ENCODE measurements at places on chromosomes 7 and 10.
A peak's percentile ranks its signal among the peaks of the same experiment; 100 is the strongest.

DNA sequence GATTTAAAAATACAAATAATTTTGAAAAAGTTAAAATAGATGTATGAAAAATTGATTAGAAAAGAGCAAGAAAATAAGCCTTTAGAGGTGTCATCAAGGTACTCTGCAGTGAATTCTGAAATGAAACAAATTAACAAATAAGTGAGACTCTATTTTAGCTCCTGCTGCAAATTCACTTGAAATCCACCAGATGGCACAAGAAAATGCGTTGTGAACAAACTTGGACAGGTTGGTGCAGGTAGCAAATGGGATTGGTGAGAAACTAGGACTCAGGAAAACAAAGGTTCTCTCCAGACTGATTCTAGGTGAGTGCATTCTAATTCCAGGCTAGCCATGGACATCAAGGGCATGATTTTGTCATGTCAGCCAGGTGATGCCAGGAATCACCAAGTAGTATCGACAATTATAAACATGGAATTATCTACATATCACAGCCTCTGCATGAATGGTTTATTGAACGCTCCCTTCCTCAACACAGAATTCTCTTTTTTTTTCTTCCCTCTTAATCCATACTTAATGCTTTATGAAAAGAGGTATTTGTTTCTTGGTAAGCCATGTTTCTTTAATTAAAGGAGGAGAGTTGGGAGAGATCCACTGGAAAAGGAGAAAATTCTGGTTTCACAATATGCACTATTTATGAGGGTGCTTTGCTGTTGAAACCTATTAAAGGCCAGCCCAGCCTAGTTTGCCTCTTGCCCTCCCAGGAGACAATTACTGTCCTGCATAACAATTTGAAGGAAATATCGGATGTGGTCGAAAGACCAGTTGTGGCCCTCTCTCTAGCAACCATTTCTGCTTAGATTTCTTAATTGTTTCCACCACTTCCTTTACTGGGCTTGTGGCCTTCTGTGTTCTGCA is 118.1 kb downstream of the ZNF365 start:
- no peak for DNase-seq

- no peak for DNase-seq
Measured at GRCh38 chr10:97007417-97007816, 175.3 kb downstream of the LCOR start.

GRCh38 chr10:24162206-24162985 is 46.5 kb upstream of the KIAA1217 start:
- DNase-seq = no peak

DNA sequence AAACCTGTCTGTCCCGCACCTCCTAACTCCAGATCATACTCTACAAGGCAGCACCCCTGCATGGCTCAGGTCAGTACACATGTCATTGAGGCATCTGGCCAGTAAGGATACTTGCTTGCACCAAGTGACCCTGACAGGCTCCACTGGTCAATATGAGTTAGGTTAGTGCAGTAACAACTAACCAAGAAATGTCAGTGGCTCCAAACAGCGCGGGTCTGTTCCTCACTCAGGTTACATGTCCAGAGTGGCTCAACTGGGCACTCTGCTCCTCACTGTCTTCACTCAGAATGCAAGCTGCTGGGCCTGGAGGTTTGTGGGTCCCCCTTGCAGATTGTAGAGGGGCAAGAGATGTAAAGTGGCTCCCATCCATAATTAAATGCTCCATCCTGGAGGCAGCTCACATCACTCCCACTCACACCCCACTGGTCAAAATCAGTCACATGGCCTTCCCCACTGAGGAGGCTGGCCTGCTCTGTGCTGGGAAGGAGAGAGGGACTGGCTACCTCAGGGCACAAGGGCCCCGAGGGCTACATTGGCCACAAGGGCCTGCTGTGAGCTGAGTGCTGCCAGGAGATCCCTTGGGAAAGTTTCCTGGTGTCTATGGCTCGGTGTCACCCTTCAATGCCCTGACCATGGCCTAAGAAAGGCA is 109.1 kb upstream of the GDF10 start:
- DNase-seq = no peak

DNA sequence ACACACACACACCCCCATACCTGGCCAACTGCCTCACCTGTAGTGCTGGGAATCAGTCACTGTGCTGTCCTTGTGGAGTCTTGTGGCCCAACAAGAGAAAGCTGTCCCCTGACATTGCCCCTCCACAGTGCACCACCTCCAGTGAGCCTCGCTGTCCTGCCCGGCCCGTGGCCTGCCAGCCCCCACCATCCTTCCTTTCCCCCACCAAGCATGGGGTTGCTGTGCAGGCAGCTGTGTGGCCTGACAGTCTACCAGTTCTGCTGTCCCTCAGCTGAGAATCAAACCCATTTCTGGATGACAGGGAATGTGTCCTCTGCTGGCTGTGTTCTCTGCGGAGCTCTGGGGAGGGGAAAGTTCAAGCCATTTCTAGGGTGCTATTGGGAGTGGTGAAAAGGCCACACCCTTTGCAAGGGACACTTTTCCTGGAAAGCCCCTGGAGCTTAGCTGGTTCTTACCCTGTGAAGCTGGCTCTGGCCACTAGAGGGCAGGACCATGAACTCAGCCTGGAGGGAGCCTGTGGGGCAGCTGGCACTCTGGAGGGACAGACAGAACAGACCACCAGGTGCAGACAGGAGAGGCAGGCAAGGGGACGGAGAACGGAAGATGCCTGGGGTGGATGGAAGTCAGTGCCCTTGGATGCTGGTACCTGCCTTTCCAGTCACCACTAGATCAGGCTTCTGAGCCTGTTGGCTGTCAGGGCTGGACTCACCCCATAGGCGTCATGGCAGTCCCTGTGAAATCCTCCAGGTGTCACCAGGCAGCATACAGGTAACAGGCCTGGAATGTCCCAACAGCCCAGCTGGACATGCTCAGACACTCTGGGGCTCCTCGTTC is 10.5 kb upstream of the MTPAP start:
- DNase-seq = peak; percentile 85

GRCh38 chr7:120856198-120856597 is 1.7 kb downstream of the TSPAN12 start:
- no peak for DNase-seq

- DNase-seq = no peak
Measured at GRCh38 chr10:110577056-110577455, 9.6 kb downstream of the SMC3 start.

GRCh38 chr7:43933902-43934560 is 7.8 kb downstream of the UBE2D4 start:
- DNase-seq = no peak

GRCh38 chr7:139583826-139584553 is 60.5 kb downstream of the CLEC2L start:
- DNase-seq = no peak

DNA sequence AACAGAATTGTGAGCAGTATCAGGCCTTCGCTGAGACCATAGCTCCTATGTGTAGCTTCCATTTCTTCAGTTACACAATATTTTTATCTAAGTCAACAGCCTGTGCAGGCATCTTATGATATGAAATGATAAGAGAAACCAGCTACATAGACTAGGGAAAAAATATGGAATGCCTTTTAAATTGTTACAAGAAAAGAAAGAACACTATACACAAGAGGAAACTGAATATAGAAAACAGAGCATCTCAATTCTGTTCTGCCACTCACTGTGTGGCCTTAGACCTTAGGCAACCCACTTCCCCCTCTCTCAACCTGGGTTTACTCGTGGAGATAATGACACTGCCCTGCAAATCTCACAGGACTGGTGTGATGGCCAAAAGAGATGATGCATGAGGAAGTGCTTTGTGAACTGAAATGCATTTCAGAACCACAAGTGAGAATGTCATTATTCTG is 132.9 kb downstream of the LRRN3 start:
- DNase-seq = no peak

GRCh38 chr7:104903044-104903443 is 111.0 kb upstream of the KMT2E start:
- DNase-seq = no peak

DNA sequence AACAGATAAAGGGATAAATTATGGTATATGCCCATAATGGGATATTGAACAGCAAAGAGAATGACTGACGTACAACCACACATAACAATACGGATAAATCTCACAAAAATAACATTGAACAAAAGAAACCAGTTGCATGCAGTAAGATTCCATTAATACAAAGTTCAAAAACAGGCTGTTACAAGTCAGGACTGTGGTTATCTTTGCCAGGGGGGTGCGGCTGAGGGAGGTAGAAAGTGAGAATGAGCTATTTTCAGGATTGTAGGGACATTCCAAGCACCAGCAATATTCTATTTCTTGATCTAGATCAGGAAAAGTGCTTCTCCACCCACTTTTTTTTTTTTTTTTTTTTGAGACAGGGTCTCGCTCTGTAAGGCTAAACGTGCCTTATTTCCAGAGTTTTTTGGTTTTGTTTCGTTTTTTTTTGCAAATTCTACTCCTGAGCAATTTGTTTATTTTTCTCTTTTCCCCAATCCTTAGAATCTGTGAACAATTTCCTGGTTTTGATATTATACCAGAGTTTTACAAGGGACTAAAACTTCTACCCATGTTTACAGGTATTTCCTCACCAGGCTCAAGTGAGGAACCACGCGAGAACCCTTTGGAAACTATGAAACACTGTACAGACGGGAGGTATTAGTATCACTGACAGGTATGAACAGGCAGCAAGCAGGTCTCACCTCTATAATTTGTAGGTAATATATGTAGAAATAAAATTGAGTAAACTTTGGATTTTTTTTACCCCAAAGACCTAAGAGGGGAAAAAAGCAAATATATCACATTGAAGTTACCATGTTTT is 9.9 kb downstream of the SMURF1 start:
- DNase-seq = no peak

- DNase-seq = no peak
Measured at GRCh38 chr7:80240265-80241025, 105.8 kb downstream of the GNAI1 start.

DNA sequence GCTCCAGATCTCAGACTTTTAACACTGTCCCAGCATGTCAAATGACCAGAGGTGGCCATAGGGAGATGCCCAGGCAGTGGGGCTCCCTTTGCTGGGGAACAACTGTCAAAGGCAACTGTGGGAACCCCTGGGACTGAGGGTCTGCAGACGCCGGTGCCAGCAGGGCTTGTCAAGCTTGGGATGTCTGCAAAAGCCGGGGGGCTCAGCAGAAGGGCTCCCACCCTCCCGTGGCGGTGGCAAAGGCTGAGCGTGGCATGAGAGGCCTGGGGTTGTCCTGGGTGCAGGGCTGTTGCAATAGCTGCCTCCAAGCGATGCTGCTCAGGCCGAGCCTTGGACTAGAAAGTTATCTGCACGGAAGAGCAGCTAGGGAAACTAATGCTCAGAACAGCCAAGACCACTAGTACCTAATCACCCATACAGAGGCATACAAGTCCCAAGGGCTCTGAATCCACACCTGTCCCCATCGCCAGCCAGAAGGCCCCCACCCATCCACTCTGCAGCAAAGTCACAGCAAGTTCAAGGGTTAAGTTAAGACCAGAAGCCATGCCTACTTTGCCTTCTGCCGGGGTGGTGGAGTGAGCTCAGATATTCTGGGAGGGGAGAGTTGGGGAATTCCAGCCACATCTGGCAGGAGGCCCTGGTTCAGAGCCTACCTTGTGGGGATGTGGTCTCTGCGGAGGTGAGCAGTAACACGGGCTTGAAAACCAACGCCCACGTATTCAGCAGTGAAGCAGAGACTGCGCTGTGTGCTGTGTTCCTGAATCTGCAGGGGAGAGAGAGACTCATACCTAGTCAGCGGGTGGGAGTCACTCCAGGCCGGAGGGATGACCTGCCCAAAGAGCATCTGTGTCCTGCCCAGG is 4.6 kb downstream of the SH2B2 start:
- no peak for DNase-seq

DNA sequence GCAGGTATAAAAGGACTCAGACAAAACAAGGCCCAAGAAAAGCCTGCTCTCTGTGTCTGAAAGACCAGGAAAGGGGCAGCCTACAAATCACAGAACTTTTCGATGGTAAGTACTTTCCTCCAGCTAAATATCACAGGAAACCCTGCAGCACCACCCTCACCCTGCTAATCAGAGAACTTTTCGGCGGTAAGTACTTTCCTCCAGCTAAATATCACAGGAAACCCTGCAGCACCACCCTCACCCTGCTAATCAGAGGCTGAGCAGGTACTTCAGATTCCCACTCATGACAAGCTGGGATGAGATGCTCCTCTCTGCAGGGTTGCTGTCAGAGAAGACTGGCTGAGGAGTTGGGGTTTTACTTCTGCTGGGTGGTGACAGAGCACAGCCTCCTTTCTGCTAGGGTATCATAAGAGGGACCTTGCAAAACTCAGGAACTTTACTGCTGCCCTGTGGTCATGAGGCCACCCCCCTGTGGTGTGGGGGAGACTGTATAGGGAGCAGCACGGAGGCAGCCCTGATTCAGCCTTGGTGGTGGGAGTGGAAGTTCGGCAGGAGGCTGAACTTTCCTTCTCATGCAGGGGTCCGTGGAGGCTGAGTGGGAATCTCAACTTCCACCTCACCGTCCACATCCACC is 7.2 kb downstream of the WDR37 start:
- no peak for DNase-seq

DNA sequence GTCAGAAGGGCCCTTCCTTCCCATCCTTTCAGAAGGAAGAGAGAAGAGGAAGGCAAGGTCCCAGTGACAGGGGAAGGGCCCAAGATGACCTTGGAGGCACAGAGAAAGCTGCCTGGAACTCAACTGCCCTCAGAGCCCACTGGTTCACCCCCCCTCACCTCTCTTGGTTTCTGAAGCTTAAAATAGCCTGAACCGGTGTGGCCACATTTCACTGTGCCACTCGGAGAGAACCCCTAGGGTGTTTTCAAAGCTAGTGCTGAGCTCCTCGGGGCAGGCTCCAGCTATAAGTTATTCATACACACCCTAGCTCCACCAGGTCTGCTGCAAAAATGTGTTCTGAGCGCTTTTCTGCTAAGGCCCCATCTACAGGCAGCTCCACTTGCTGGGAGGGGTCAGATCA is 60.9 kb upstream of the ADRB1 start:
- no peak for DNase-seq

DNA sequence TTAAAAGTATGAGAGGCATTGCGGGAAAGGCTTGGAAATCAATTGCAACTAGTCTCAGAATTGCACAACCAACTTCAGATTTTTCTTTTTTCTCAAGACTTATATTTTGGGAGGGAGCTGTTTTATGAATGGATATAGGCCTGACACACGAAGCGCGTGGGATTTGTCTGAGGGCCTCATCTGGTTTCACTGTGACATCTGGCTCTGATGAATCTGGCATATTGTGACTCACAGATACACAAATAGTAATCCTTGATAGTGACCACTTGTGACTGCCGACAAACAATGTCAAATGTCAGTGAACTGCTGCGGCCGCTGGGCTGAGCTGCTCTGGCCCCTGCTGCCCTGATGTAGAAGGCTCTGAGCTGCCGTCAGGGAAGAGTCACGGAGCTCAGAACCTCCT is 655.1 kb downstream of the INHBA start:
- DNase-seq = no peak

GRCh38 chr7:110544194-110544593 is 546.7 kb upstream of the LRRN3 start:
- DNase-seq = no peak
